AG04449 (cell line): ENCODE measurements at places on chromosomes 11 and 22.

- no peak for DNase-seq
Measured at GRCh38 chr22:38260761-38261681, 11.8 kb downstream of the TMEM184B start.

- no peak for DNase-seq
Measured at GRCh38 chr11:21427726-21428125, 758.3 kb downstream of the NELL1 start.

GRCh38 chr11:67466962-67467771, 1.9 kb downstream of the TMEM134 start:
- no peak for DNase-seq

DNA sequence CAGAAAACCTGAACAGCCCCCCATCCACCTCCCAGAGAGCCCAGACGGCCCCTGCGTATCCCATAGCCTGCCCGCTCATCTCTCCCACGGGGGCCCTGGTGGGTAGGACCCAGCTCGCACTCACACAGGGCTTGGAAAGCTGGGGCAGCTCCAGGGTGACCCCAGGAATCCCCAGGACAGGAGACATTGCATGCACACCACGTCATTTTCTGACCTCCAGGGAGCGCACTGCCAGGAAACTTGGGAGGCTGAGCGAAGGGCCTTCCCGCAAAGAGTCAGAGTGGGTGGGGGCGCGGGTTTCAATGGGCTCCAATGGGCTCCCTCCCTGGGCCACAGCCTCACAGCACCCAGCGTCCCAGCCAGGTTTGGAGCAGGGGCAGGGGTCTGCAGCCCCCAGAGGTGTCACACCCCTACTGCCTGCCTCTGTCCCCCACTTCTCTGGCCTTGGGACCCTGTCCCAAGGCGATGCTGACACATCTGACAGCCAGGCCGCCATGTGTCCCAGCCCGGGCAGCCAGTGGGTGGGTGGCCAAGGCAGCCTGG, 8.2 kb upstream of the SYT8 start:
- DNase-seq, result peak; percentile 12

- no peak for DNase-seq
Measured at GRCh38 chr11:28938091-28938490, 829.9 kb downstream of the METTL15 start.

GRCh38 chr11:76714493-76714892, 43.9 kb upstream of the LRRC32 start:
- no peak for DNase-seq

DNA sequence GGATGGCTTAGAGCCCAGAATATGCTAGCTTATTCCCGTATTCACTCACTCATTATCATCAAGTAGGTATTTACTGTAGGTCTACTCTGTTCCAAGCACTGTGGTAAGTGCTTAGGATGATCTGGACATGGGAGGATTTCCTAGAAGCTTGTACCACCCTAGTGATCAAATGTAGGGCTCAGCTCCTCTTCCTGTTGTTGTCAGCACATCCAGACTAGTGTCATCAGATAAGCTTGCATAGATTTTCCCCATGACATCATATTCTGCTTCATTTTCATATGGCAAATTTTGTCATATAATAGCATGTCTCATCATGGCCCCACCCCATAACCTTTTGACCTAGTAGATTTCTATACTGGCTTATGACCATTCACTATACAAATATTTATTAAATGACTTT, 19.3 kb upstream of the NUCB2 start:
- no peak for DNase-seq

- peak; percentile 45 for DNase-seq
Measured at GRCh38 chr11:105034813-105035620, at the start of gene CASP1. TSS of gene CASP1 (minus strand) at chr11:105035144. CDS start at chr11:105035113, 31 bp downstream.

DNA sequence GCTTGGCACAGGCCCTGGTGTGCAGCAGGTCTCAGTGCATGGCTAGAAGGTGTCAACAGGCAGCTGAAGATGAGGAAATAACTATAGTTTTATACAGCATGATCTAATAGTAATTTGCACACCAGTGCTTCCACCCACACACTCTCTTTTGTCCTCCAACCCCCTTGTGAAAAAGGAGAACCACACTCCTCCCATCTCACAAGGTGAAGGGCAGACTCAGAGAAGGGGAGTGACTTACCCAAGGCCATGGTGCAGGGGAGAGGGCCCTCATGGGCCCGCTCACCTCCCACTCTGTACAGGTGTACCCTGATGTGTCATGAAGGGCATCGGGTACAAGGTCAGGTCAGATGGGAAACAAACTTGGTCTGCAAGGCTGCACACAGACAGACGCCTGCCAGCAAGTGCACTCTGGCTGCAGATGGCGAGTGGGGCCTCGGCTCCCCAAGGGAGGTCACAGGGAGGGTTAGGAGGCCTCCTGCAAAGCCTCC, 53.4 kb downstream of the DGCR2 start:
- DNase-seq, result no peak

- no peak for DNase-seq
Measured at GRCh38 chr11:108369064-108369463, 98.3 kb downstream of the C11orf65 start.

- DNase-seq, result no peak
Measured at GRCh38 chr22:37616201-37617083, 7.8 kb downstream of the GGA1 start.

DNA sequence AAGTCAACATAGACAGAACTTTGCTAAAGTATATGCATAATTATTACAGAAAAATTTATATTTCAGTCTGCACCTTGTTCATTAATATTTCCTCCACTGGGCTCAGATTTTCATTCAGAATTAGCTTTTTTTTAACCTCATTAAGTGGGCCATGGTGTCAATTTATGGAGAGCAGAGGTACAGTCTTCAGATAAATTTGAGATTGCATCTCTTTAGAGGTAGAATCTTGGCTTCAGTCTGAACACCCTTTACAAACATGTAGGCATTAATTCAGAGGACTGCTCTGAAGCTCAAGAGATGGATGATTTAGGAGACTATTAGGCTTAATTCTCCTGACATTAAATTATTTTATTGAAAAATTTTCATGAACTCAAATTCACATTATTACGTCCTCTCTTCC, 3.4 kb upstream of the HBB start:
- no peak for DNase-seq

GRCh38 chr11:1669546-1670218, 27.3 kb upstream of the KRTAP5-6 start:
- no peak for DNase-seq

- DNase-seq, result no peak
Measured at GRCh38 chr22:47435204-47435487, 672.7 kb downstream of the TBC1D22A start.

- DNase-seq, result no peak
Measured at GRCh38 chr22:17938484-17938924, 85.9 kb downstream of the MICAL3 start.

DNA sequence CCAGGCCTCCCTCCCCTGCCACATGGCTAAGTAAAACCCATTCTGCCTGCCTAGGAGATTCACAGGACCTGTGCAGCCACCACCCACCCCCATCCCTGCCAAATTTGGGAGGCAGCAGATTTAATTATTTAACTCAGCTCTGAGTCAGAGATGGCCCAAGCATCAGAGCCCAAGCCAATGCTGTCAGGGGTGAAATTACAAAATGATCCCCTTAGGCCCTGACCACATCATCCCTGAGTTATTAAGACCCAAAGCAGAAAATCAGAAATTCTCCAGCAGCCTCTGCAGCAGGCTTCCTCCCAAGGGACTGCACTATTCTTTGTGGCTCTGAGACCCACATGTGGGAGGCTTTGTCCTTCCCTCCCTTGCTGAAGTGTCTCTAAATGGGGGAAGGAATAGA, 52.8 kb upstream of the RRAS2 start:
- no peak for DNase-seq

DNA sequence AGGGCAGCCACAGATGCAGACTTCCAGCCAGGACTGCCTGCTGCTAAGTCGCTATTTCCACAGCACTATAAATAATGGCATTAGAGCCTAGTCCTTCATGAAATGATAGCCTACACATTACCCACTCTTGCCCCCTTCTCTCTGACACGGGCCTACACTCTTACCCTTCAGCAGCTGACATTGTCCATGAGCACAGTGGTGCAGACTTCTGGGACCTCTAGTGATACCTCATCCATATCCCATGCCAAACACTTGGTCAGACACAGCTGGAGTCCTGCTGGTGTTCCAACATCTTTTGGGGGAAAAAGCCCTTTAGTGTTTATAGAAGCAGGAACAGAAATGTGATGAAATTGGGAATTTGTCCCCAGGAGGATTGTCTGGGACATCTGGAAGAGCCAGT, 43.4 kb upstream of the RAB1B start:
- no peak for DNase-seq

DNA sequence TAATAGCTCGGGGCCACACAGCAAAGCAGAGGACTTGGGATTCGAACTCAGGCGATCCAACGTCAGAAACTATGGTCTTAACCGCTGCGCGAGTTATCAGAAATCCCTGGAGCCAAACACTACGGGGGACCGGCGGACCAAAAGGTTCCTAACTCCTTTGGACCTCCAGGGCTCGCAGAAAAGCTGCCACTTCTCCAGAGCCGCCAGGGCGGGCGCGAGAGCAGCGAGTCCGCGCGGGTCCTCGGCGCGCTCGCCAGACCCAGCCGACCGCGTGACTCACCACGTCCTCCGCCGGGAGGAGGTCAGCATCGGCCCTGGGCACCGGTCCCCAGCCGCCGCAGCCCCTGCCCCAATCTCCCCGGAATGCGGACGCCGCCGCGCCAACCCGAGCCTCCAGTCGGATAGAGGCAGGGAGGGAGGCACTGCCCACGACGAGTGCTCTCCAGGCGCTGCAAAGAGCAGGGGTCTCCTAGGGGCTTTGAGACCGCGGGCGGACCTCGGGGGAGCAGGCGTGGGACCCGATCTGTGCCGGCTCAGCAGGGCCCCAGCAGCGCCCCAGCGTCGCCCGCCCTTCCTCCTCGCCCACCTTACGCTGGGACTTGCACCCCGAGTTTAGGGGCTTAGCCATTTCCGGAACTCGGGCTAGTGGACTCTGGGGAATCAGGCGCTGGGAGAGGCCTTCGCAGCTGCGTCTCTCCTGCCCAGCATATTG, 6.2 kb upstream of the ALX4 start:
- no peak for DNase-seq

DNA sequence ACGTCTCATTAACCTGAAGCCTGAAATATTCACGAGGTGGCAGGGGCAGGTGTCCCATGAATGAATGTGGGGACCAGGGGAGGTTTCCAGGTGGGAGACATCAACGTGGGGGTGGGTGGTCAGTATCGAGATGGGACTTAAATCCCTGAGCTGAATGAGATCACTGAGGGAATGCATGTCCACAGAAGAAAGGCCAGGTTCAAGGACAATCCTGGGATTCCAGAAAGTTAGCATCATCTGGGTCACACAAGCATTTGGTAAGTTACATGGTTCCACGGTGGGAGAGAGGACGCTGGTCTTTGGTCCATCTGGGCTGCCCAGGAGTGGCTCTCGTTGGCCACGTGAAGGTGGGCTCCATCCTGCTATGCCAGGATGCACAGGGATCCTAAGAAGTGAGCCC, 22.7 kb upstream of the CCND1 start:
- no peak for DNase-seq

- no peak for DNase-seq
Measured at GRCh38 chr22:28208787-28209186, 289.7 kb upstream of the PITPNB start.

DNA sequence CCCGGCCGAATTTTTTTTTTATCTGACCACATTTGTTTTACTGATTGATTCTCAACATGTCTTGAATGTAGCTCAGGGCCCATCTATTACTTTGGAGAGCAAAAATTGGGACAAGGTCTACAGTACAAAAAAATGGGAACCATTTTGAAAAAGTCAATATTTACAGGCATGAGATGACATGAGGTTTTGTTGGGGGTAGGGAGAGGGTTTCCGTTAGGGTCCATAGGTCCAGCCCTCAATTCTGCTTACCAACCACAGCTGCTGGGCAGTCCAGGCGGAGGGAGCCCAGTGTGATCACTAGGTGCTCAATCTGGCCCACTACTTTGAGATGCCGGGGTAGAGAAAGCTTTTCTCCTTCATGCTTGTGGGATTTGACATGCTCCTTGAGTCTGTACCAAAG, 18.3 kb downstream of the NRIP3 start:
- no peak for DNase-seq

DNA sequence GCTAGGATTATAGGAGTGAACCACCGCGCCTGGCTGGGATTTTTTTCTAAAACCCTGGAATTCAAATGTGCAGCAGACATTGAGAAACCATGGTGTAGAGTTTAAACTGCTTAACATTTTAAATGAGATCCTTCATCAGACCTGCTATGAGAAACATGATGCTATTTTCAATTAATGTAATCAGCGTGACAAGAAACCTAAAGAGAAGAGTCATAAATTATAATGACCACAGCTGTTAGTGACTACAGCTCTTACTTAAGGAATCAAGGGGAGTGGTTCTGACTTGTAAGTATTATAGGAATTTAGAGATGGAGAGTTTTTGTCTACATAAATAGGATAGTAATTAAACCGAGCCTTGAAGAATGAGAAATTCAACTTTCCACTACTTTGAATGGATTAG, 170.6 kb downstream of the BARX2 start:
- DNase-seq, result no peak

DNA sequence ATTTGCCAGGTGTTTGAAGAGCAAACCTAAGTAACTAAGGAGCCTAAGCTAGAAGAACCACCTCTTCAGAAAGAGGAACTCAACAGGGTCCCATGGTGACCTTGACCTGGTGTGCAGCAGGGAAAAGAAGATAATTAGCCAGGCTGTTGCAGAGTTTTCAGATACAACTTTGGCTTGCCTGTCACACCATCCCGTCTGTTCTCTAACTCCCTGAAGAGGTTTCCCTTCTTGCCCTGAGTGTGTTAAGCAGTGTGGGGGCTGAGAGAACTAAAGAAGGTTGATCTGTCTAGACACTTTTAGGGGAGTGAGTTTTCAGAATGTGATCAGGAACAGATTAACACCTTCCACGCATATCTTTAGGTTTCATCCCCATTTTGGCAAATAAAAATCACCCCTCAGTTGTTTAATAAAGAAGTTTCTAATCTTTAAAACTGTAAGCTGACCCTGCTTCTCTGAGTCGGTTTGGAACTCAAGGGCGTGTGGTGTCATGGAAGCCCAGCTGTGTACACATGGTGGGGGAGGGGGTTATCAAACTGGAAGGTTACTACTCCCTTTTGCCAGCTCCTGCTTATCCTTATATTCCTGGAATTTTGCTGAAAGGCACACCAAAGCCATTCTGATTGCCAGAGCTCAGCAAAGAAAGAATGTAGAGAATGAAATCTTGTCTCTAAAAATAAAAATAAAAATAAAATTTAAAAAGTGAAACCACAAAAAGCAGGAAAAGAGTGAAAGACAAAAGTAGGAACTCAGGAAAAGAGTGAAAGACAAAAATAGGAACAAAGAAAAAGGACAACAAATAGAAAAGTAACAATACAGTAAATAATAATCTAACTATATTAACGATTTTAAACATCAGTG, 70.2 kb downstream of the DBX1 start:
- no peak for DNase-seq

GRCh38 chr11:63996512-63996911, 10.3 kb downstream of the OTUB1 start:
- no peak for DNase-seq

- DNase-seq, result no peak
Measured at GRCh38 chr11:74010306-74011300, 1.7 kb upstream of the UCP3 start.
